ENCODE measurements at places on chromosomes 6 and 20.

GRCh38 chr6:22361576-22361975 lies 64.7 kb upstream of the PRL start:
- DNase-seq = no peak

- DNase-seq = no peak
Observed at GRCh38 chr6:14211562-14211942, 94.0 kb downstream of the CD83 start.

- DNase-seq = no peak
Observed at GRCh38 chr6:52500238-52501129, 76.4 kb downstream of the TRAM2 start.

GRCh38 chr6:134830940-134831339 lies 119.0 kb downstream of the ALDH8A1 start:
- DNase-seq = no peak

GRCh38 chr6:10617008-10617696 lies 77.3 kb downstream of the C6orf52 start:
- no peak for DNase-seq

All from stimulated activated CD8-positive, alpha-beta memory T cell treated with anti-CD3 and anti-CD28 coated beads, Interleukin-12 subunit alpha, Interleukin-12 subunit beta, amount 100 ng/mL, for 4 hours (primary cell).